Mucosa of descending colon (tissue), 3 donors: ENCODE measurements at places on chromosomes 11 and 22.

DNA sequence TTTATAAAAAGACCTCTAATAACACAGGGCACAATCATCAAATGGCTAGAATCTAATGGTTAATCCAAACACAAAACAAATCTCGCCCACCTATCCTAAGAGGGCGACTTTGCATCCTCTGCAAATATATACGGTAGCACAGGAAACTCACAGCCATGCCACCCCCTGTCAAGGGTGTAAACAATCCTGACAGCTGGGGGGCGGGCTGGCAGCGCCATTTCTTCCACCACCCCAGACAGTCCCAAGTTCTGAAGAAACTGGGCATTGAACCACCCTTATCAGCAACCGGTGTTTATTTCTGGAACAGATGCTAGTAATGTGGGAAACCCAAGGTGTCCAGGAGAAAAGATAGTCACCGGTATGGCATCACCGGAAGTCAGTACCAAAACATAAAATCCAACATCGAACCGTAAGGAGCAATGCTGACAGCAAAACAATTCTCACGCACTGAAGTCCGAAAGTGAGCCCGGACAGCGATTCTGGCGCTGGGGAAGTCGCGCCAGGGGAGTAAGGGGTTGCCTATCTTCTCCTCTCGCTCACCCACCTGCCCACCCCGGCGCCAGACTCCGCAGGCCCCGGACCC lies 825 bp downstream of the FBXO3 start:
- DNase-seq = peak; percentile 29

DNA sequence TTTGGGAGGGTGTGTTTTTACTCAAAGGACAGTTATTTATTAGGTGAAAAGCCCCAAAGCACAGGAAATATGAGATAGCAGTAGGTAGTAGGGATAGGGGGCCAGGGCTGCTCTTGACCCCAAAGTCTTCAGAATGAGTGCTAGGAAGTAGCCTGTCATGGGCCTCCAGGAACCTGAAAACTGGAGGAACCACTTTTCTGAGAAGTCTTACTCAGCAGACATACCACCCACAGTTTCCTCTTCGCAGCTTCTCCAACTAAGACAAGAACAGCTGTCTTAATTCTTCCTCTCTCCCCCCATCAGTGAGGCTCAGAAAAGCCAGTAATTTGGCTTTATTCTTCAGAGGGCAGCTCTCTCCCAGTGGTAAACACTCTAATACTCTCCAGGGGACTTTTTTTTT lies 84.0 kb upstream of the CTSC start:
- DNase-seq = no peak

GRCh38 chr11:123082977-123083376 lies 21.0 kb upstream of the HSPA8 start:
- DNase-seq = no peak

- DNase-seq = no peak
Measured at GRCh38 chr22:31496735-31497146, 405 bp downstream of the SFI1 start.

GRCh38 chr22:19704355-19705015 lies 9.8 kb upstream of the SEPTIN5 start:
- no peak for DNase-seq

GRCh38 chr11:3170044-3170755 lies 5.1 kb upstream of the OSBPL5 start:
- DNase-seq = no peak

DNA sequence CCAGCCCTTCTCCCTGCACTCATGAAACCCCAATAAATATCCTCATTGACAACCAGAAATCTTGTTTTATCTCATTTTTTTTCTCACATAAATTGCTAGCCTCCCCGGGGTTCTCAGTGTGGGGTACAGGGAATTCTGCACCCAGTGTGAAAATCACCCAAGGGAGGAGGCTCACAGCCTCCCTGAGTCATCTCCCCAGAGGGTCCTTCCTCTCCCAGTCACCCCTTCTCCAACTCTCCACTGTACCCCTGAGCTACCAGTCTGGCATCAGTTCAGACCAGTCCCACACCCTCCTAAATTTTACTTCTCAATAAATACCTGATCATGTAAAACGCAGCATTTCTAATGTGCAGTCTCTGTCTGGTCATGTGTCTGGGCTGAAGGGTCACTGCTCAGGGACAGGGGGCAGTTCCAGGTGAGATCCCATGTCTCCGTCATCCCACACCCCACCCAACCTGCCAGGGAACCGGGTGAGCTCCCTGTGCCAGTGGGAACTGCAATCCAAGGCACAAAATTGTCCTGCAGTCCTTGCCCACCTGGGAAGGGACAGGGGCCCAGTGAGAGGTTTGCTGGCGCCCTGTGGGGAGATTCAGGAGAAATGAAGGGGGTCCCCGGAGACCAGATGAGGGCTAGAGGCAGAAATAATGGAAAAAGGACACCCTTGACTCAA lies 8.3 kb downstream of the IGLL5 start:
- DNase-seq = no peak

DNA sequence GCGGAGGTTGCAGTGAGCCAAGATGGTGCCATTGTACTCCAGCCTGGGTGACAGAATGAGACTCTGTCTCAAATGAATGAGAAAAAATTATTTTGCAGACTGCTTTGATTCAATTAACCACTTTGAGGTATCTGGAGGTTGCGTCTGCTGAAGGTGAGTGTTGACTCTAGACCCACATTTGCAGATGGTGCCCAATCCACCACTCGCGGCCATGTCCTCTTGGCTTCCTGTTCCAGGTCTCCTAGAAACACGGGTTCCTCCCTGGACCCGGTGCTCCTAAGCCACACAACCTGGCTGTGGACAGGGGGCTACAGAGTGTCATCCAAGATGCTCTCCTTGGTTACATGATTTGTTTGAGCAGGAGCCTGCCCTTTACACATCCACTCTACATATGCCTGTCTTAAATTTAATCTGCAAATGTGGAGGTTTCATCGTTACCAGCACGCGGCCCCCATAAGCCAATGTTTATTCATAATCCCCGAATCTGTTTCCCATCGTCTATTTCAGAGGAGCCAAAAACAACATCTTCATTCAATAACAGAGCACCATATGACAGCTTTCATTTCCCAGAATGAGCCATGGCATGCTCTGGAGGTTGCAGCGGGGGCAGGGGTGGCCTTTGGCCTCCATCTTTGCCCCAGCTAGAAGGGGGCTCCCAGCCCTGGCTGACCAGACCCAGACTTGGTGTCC lies 377.2 kb downstream of the CTTN start:
- no peak for DNase-seq

DNA sequence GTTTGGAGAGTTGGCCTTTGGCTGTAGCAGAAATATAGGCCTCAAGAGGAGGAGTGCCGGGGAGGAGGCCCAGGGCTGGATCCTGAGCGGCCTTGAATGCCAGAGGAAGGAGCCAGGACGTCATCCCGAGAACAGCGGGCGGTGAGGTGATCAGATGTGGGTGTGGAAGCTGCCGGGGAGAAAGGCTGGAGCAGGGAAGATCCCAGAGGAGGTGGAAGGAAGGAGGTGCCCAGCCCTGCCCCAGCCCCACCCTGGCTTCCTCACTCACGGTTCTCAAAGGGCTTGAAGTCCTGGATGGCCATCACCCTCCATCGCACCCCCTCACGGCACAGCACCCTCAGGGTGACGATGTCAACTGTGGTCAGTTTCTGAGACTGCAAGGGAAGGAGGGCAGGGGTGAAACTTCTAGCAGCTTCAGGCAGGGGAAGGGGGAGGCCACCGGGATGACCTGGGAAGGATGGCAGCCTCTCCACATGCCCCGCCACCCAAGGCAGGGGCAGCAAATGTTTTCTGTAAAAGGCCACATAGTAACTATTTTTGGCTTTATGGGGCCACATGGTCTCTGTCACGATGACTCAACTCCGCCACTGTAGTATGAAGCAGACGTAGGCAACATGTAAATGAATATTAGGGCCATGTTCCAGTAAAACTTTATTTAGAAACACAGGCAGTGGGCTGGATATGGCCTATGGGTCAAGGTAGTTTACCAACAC lies 10.7 kb downstream of the IL2RB start:
- DNase-seq = no peak

DNA sequence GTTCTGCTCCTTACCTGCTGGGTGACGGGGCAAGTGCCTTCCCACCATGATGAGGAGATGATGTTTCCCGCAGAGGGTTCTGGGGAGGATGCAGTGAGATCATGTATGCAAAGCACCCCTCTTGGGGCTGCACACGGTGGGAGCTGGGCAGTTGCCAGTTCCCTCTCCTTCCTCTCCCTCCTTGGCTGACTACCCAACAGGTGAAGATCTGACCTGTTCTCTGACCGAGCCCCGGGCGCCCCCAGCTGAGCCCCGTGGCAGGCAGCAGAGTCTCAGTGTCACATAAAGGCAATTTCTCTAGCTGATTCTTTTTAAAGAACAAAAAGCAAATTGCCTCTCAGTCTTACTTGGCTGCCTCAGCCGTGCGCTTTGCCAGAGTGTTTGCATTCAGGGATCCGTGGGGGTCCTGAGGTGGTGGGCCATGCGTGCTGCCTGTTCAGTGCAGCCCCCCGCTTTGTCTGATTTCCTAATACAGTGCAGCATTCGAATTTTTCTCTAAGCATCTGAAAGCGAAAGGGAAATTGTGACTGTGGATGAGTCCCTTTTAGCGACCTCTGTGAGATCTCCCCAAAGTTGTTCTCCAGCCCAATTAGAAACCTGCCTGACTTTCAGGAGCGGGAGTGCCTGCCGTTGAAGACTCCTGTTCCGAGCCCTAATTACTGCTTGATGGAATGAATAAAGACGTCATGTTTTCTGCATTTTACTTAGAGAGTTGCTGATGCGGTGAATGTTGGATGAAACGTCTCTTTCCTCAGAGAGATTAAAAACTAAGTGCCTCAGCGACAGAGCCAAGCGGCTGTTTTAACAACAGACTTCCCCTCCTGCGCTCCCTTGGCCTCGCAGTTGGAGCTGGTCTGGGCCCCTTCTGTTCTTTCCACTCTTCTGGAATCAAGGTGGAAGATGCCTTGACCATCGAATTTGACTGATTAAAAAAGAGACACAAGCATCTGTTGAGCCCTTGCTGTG lies 86.0 kb downstream of the GRIK4 start:
- DNase-seq = no peak

DNA sequence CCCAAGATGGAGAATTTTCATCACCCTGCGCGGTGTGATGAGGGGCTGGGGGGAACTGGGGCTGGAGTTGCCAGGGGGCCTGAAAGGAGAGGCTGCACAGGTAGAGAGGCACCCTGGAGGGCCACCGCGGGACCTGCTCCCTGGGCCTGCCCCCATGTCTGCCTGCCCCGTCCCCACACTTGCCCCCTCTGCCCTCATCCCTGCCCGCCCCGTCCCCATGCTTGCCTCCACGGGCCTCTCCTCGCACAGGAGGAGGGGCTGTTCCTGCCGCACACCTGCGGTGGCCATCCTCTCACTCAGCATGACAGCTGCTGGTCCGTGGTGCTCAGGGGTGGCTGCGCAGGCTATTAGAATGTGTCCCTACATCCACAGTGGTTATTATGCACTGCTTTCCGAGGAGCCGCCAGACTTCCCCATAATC lies 43.5 kb downstream of the LINC01488 start:
- no peak for DNase-seq

DNA sequence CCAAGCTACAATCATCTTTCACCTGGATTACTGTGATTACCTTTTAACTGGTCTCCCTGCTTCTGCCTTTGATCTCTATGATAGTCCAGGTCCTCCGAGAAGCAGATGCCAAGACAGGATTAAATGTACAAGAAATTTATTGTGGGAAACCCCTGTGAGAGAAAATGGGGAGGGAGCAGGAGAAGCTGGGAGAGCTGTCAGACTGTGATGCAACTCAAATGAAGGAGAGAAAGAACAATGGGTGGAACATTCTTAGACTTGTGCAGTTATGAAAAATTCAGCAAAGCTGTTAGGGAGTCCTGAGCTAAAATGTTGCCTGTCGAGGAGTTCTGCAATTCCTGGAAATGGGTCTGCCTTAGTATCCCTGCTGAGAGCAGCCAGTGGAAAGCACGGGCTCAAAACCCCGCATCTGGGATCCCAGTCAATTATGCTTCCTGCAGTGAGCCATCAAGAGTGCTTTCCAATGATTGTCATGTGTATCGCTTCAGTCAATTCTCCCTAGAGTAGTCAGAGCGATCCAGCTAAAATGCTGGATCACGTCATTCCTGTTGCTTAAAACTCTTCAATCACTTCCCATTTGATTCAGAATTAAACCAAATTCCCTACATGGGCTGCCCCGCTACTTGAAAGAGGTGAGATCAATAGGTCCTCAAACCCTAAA lies 16.5 kb upstream of the CSTF3 start:
- DNase-seq = no peak

DNA sequence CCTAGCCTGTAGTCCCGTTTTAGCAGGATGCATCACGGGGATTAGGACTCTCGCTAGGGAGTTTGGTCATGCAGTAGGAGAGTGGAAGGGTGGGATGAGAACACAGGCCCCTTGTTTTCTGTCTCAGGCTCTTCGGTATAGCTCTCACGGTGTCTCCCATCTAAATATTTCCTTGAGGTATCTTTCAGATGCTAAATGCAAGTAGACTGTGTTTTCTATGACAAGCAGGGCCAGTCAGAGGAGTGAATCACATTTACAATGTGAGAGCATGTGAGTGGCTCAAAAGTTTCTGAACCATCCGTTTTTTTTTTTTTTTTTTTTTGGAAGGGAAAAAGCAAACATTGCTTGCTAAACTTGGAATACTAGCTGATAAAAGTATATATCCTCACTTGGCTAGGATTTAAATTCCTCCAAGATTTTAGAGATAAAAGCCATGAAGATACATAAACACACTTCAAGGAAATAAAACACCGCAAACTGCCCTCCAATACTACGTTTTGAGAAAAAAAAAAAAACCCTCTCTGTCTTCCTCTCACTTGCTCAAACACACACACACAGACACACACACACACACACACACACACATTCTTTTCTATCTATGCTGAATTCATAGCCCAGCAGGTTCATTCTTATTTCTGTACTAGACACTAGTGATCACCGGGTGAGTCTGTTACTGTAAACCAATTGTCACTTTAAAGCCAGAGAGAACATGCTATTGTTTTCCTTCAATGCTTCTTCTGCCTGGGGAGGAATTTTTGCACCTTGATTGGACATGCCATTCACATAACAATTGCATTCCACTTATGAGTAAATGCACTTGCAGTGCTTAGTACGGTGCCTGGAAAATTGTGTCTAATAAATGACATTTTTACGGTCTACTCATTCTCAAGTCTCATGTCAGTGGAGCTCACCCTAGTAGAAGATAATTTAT lies 224.6 kb upstream of the CCDC90B start:
- no peak for DNase-seq

DNA sequence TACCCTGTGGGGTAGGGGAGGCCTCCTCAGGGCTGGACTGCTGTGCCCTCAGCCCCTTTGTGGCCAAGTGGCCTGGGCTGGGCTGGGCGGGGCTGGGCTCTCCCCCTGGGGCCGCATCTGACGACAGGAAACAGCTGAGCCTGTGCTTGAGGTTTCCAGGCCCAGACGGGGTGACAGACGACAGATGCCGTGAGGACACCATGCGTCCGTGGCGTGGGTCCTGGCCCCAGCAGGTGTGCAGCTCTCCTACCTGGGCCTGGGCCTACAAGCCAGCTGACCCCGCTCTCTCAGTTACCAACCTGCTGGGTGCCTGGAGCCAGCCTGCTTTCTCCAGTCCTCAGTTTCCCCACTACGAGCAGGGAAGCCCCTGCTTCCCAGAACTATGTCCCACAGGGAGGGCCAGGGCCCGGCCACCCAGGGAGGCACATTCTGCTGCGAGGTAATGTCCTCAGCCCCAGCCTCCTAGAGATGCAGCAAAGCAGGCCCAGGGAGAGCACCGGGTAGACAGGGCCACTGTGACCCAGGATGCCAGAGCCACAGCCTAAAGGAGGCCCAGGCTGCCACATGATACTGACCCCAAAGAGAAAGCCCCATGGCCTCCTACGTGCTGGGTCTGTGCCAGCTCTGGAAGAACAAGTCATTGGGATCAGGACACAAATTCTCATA lies 181.3 kb downstream of the IGLL1 start:
- no peak for DNase-seq
